ENCODE measurements at places on chromosomes 7 and 10.
A peak's percentile ranks its signal among the peaks of the same experiment; 100 is the strongest.

DNA sequence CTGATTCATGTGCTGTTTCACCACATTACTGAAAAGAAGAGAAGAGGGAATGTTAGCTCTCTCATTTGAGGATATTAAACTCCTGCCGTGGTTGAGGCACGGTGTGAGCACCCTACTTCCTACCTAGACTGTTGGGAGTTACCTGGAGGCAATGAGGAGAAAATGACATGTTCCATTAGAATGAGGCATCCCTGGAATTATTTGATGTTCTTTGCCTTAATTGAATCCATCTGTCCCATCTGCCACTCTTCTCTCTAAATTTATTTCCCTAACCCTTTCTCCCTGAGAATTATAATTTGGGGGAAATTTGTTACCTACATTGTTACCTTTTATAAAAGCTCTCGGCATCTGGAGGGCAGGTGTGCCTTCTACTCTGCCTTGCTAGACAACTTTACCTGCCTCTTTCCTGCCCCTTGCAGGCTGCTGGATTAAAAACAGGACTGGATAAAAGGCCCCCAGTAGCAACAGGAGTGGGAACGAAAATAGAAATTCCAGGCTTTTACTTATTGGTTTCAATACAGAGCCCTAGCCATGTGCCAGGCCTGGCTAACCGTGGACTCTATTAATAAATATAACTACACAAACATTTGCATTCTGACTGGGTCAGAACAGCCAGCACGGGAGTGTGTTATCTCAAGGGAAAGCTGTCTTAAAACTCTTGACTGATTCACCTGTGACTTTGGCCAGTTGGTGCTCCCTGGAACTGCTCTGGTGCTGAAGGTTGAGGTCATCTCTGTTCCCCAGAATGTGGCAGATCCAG lies 4.4 kb upstream of the ATXN7L1 start:
- no peak for DNase-seq

DNA sequence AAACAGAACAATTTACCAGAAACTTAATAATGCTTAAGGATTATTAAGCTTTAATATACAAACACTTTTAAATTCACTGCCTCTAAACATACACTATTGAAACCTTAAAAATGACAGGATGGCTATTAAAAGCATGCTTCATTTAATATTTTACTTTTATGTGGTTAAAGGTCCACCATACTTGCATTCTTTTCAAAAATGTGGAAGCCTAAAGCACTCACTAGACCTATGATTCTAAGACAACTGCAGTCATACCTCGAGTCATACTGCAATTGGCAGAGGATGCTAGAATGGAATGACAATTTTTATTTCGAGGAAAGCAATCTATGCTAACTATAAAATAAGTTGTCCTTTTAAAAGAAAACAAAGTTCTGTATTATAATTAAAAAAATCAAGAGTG lies 85.3 kb downstream of the PIP4K2A start:
- DNase-seq: no peak

GRCh38 chr7:35722054-35722849 lies 27.3 kb upstream of the HERPUD2 start:
- DNase-seq: no peak

DNA sequence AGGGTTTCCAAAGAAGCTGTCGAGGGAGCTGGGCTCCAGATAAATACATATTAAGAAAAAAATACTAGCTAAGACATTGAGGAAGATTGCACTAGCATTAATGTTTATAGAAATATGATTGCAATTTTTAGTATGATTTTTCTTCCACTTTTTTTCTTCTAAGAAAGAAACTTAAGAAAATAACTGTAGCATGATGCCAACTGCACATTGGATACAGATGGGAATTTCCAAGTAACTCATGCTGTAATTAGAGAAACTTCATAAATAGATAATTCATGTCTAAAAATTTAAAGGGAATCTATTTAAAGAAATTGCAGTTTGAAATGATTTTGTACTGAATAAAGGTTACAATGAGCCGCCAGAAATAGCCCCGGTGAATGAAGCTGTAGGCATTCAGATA lies 119.4 kb downstream of the POLR1F start:
- no peak for DNase-seq

DNA sequence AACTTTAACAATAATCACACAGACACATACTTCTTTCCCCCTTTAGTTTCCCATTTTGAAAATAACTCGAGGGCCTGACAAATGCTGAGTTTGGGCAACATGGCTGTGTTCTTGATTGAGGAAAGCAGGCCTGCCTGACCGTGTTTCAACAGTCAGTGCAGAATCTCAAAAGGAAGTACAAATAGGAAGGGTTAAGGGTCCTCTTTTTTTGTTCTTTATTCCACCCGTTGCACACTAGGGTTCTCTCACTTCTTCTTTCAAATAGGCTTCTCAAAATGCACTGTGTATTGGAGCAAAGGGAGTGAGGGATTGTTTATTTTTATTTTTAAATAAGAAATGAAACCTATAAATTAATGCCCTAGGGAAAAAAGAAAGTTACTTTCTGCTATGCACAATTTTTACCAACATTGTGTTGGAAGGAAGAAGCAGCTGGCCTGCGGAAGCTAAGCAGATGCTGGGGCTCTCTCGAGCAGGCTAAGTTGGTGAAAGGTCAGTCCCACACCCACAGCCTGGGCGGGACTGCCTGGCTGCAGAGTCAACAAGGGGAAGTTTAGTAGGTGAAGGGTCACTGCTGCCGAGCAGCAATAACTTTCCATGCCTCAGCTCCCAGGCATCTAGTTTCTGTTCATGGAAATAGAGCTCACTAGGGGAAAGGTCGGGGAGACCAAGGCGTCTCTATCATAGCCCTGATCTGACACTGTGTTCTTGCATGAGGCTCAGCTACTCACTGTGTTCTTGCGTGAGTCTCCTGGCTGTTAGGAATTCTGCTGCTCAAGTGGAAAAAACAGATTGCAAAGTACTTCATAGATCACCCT lies 12.2 kb upstream of the PDK4 start:
- DNase-seq: peak; percentile 96

GRCh38 chr10:117266812-117267211 lies 25.9 kb downstream of the SLC18A2 start:
- peak; percentile 53 for DNase-seq

DNA sequence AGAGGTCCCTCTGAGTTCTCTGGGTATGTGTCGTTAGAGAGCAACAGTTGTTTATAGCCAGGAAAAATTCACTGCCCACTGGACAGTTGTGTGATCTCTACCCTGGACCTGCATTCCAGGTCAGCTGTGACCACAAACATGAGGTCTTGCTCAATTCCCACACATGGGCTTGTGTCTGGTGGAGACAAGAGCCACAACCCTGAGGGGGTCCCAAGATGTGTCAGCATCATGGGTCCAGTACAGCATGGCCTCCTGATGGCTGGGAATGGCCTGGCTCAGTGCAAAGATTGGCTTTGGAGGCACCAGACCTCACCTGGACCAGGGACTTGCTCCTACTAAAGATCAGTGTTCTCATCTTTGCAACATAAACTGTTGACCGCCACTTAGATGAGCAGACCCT lies 751.6 kb downstream of the GRID1 start:
- no peak for DNase-seq
